CD4-positive, alpha-beta T cell treated with Interleukin-12 subunit alpha and Interleukin-12 subunit beta, for 1 hour (primary cell): ENCODE measurements at places on chromosomes 13 and 19.
A peak's percentile ranks its signal among the peaks of the same experiment; 100 is the strongest.

GRCh38 chr13:27960362-27961226 is 8.5 kb downstream of the CDX2 start:
- no peak for DNase-seq

DNA sequence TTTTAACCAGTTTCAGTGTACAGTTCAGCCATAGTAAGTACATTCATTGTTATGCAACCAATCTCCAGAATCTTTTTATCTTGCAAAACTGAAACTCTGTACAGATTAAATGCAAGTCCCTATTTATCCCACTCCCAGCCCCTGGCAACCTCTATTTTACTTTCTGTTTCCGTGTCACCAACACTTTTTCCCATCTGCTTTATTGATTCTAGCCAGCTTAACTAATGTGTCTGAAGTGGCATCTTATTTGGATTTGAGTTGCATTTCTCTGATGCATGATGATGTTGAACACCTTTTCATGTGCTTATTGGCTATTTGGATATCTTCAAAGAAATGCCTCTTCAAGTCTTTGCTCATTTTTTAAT is 18.9 kb downstream of the SPATA13 start:
- no peak for DNase-seq

GRCh38 chr13:77338961-77339401 is 12.1 kb upstream of the MYCBP2 start:
- DNase-seq = no peak

DNA sequence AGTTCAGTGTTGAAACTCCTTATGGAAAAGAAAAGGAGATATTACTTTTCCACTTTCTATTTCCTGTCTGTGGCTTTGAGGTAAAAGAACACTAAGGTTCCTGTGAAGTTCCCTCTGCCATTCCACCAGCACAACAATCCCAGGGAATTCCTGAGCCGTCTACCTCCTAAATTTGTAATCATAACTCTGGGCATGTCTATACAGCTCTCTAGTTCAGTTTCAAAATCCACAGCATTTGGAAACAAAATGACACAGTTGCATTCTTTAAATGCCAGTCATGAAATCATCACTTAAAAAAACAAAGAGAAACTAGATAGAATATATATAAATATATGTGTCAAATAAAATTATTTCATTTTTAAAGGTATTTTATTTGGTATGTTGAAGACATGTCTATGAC is 9.0 kb upstream of the THSD1 start:
- no peak for DNase-seq

- DNase-seq = no peak
Observed at GRCh38 chr19:32105527-32106310, 239.7 kb upstream of the ZNF507 start.

- DNase-seq = peak; percentile 20
Observed at GRCh38 chr19:18349524-18350128, 9.2 kb downstream of the PGPEP1 start.
